Right lung (tissue), 10 donors: ENCODE measurements at places on chromosomes 3 and 15.
A peak's percentile ranks its signal among the peaks of the same experiment; 100 is the strongest.

GRCh38 chr3:160154596-160154995 is 70.6 kb upstream of the C3orf80 start:
- DNase-seq: no peak

- no peak for DNase-seq
Observed at GRCh38 chr3:165210132-165210531, 13.9 kb upstream of the SLITRK3 start.

DNA sequence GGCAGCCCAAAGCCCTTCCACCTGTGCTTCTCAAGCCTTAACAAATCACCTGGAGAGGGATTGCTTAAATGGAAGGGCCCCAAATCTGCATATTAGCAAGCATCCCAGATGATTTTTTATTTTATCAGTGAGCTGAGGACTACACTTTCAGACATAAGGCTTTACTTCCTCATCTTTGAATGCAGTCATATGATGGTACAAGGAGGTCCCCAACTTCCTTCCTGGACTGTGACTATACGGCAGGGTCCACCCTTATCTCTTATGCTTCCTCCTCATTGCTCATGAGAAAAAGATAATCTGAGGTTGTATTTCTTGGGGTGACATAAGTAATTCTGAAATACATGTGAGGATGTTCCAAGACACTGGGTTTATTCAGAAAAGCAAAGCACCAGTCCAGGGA is 13.7 kb upstream of the HEG1 start:
- DNase-seq: no peak

GRCh38 chr3:120349855-120350125 is 636 bp upstream of the LRRC58 start:
- DNase-seq: no peak

GRCh38 chr3:63864008-63864964 is 619 bp downstream of the ATXN7 start:
- peak; percentile 40 for DNase-seq
